ENCODE measurements at places on chromosomes 1 and 21.

DNA sequence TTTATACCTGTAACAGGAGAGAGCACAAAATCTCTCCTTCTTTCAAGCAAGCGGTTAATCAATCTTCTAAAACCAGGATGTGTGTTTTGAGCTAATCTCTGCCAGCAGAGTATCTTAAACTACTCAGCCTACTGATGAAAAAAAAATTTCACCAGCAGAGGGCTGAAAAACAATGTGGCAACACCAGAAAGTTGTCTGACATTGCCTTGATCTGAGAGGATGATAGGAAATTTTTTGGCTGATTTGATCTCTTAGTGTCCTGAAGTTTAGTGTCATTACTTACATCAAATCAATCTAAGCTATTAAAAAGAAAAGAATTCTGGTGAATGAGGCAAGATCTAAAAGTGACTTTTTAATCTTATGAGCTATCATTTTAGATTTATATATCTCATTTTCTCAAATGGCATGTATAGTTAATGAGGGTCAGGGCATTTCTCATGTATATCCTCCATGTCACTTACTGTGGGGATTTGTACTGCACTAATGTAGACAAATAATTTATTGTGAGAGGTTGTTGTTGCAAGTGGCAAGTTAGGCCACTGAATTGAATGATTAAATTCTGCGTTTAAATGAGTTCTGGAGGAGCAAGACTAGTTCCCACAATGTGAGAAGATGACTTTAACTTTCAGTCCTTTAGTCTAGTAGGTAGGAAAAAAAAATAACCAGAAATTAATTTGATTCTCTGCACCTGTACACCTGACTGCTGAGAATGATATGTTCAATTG, 10.9 kb downstream of the ADAMTS1 start:
- no peak for DNase-seq

GRCh38 chr1:166950156-166950555, 25.2 kb downstream of the ILDR2 start:
- DNase-seq: no peak

DNA sequence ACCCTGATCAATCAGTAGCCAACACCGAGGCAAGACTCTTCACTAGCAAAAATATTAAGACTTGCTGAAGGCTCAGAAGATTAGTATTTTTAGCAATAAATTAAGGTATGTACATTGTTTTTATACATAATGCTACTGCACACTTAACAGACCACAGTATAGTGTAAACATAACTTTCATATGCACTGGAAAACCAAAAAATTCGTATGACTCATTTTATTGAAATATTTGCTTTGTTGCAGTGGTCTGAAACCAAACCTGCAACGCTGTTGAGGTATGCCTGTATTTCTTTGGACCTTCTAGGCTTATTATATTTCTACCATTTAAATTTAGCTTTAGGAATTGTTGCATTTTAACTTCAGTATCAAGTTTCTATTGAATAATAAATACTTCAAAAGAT, 65.8 kb upstream of the BCL9 start:
- DNase-seq: no peak

GRCh38 chr21:45331531-45332147, 43.9 kb upstream of the POFUT2 start:
- no peak for DNase-seq

DNA sequence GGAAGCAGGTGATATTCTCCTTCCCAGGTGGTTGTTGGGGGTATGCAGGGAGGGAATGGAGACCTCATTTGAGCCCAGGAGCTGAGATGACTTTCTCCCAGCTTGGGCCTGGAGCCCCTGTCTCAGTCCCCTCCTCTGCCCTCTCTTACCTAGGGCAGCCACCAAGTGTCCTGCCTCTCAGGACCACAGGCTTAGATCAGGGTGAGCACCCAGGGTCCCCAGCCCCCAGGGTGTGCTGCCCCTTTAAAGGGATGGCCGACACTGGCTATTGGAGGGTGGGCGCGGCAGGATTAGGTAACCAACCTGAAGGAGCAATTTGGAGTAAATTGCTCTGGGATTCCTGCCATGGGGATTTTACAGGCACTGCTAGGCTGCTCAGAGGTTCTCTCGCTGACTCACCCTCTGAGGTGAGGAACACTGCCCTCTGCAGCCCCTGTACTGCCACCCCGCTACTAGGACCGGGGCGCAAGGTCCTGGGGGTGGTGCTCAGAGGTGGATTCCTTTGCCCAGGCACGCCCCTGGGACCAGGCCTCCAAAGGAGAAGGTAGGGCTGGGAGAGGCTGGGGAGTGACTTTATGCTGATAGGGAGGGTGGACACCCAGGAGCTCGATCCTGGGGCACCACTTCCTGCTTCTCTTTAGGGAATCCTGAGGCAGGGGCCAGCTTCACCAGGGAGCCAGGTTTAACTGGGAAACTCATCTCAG, 1.5 kb downstream of the RPS6KA1 start:
- peak; percentile 40 for DNase-seq

DNA sequence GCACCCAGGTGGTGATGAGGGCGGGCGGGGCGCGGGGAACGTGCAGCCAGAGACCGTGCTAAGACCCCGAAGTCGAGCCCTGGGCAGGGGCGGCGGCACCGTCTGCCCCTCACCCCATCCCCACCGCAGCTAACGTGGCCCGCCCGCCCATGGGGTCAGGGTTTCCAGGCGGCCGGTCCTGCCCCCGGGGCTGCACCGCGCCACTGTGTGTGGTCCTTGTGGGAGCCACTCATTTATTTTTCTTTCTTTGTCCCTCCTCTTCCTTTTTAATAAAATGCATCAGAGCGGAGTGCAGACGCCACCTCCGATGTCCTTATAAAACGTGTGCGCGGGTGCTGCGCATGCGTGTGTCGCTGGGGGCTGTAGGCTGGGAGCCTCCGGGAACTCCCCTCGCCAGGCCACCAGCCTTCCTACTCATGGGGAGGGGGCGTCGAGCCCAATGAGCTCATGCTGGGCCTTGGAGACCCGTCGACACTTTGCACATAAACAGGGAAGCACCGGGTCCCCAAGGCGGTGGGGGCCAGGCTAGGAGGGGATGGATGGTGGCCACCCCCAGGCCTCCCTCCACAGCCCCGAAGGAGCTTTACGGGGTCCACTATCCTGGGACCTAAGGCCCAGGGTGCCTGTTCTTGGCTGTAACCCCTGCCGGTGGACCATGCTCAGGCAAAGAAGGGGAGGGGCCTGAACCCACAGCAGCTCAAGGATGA, 59.9 kb downstream of the WNT9A start:
- DNase-seq: no peak

DNA sequence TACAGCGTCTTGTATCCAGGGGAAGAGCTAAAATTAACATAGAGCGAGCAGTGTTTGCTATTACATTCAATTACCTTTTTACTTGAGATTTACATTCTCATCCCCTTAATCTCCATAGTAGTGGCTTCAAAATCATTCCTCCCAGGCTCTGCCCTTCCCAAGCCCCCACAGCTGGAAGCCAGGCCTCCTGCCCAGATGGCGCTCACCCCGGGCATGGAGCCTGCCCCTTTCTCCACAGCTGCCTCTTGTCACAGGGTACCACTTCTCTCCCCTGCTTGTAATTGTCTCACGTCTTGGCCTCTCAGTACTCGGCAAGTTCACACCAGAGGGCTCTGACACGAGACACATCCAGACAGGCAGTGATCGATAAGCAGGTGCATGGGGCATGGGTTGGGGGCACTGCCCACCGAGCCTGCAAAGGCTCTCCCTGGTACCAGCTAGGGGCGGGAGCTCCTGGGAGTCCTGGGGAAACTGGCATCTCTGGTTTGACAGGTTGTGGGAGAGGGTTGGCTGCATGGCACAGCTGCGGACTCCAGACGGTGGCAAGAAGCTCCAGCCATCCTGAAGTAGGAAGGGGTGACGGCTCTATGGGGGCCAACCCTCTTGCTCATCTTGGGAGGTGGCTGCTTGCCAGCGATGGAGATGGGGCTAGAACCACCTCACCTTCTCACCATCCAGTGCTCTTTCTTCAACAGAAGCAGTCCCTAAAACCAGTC, 20.1 kb downstream of the CASZ1 start:
- no peak for DNase-seq

GRCh38 chr1:54836594-54836993, 35.5 kb upstream of the TTC22 start:
- no peak for DNase-seq

DNA sequence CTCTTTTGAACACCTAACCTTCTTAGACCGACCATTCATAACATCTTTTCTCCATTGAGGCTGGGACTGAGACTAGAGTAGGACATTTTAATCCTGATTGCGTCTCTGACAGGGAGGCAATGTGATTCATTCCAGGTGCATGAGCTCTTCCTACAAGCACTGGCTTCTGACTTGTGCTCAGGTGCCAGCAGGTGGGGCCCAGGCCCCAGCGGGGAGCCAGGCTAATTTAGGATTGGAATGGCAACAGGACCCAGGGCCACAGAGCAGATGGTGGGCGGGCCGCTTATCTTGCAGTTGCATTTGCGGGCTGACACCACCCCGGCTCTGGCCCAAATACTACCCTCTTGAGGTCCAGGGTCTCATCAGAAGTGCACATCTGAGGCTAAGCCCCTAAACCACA, 4.1 kb downstream of the GPA33 start:
- no peak for DNase-seq

- no peak for DNase-seq
Observed at GRCh38 chr1:199472018-199472417, 555.5 kb upstream of the NR5A2 start.

GRCh38 chr1:119453021-119453420, 38.1 kb downstream of the HSD3B2 start:
- no peak for DNase-seq

GRCh38 chr1:41482001-41482765, 2.3 kb downstream of the EDN2 start:
- DNase-seq: no peak

GRCh38 chr1:31755197-31755611, 8.9 kb downstream of the ADGRB2 start:
- no peak for DNase-seq

- DNase-seq: peak; percentile 3
Observed at GRCh38 chr1:163535807-163536206, 214.1 kb downstream of the NUF2 start.

DNA sequence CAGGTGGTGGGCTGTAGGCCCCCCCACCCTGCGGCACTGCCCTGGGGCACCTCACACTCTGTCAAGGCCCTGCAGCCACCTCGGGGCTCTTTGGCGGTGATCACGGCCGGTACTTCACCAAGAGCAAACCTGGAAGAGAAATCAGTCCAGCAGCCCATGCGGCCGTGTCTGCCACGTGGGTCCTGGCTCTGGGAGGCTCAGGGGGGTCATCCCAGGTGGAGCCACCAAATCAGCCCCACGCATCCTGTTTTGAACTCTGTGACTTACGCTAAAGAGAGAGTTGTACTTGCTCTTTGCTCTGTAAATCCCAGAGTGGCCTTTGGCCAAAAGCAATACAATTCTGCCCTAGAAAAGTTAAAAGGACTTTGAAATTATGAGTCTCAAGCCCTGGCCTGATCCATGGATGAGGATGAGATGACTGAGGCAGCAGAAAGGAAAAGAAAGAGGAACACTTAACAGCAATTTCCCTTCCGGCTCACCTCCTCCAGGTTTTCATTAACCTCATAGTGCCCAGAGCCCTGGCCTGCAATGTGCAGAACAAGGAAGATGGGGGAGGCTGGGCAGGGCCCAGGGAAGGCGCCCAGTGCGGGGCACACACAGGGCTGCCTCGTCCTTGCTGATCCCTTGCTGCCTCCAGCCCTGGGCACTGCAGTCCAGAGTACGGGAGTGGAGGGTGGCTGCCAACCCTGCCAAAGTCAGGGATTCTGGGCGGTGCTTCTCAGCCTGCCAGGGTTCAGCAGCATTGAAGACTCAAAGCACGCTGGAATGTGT, 337.0 kb downstream of the MATN1 start:
- no peak for DNase-seq

- DNase-seq: no peak
Observed at GRCh38 chr1:231093156-231093922, 53.3 kb upstream of the FAM89A start.

GRCh38 chr1:30477588-30477987, 245.8 kb downstream of the MATN1 start:
- no peak for DNase-seq

GRCh38 chr1:158330391-158331105, 783 bp downstream of the CD1B start:
- no peak for DNase-seq

- DNase-seq: no peak
Observed at GRCh38 chr1:167482184-167482583, 36.1 kb downstream of the CD247 start.

GRCh38 chr1:13703558-13704490, 3.8 kb downstream of the PRDM2 start:
- DNase-seq: no peak

DNA sequence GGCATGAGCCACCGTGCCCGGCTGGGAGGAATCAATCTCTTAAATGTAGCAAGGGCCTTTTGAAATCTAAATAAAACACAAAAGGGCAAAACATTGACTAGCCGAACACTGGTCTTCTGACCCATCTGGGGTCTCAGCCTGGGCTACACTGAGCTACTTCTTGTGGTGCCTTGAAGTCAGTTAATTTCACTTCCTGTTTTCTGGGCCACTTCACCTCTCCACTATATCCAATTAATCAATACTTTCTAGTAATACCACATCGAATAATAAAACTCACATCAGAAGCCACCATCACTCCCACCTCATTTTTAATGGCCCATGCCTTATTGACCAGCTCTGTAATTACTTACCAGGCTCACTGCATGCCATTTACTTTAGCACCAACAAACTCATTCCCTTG, 138.0 kb upstream of the SAMSN1 start:
- peak; percentile 60 for DNase-seq

- peak; percentile 10 for DNase-seq
Observed at GRCh38 chr1:53541761-53542550, 82.8 kb downstream of the DMRTB1 start.

- DNase-seq: no peak
Observed at GRCh38 chr1:110254604-110255391, 44.7 kb downstream of the KCNC4 start.

GRCh38 chr21:45901061-45901690, 80.4 kb upstream of the COL6A1 start:
- no peak for DNase-seq

- peak; percentile 57 for DNase-seq
Observed at GRCh38 chr1:233613252-233614172, at the start of gene KCNK1. TSS of gene KCNK1 (plus strand) at chr1:233614106. CDS start at chr1:233614172, 66 bp downstream.

DNA sequence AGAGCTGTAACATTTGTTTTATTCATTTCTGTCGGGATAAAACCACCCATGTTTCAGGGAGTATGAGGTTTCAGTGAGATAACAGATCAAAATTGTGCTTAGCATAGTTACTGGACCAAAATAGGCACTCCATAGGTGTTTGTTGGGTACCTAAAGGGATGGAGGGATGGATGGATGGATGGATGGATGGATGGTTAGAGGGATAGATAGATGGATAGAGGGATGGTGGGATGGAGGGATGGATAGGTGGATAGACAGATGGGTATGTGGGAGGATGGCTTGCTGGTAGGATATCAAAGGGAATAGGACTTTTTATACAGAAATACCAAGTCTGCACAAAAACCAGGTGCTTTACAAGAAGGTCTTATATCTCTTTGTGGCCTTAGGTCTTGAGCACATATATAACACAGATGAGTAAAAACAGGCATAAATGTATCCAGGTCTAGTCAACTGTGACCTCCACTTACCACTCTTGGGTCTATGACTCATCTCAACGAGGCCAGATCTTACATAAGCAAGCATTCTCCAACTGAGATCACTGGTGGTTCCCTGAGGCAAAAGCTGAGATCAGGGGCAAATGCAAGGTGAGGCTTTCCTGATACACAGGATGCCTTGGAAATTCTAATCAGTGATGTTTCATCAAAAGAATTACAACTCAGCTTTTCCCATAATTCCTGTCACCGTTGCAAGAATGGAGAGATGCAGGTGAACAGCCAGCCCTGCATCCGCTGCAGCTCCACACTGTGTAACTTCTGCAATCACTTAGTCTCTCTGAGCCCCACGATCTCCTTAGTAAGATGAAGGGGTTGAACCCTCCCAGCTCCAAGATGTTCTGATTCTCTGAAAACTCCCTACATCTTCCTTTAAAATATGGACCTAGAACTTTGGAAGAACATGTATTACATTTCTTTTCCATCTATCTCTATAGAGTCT, 32.0 kb downstream of the PTAFR start:
- DNase-seq: peak; percentile 94

All from GM12865 (cell line).